Bronchial epithelial cell (primary cell): ENCODE measurements at places on chromosomes 16 and 17. TPM values are rescaled to one million over a fixed set of nuclear protein-coding genes. Genes with fewer than 3 reads are reported as not detected.

Gene CMTM2
- total RNA-seq = not detected in 2 replicates

Gene SLFN14
- not detected in 2 replicates for total RNA-seq

GRCh38 chr17:48617471-48618255 lies 2.6 kb upstream of the HOXB8 start:
- no peak for DNase-seq

DNA sequence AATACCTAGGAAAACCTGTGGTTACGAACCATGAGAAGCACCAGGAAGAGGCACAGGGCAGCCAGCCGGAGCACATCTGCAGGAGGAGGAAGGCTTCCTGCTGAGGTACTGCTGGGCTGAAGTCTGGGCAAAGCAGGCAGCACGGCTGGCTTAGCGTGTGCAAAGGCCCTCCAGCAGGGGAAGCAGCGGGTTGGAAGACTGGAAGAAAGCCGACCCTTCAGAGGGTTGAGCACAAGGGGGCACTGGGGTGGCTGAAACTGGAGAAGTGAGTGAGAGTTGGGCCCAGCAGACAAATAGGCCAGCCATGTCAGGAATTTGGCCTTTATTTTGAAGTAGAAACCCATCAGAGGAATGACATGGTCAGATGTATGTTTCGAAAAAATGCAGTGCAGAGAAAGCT lies 12.1 kb upstream of the HSD3B7 start:
- no peak for DNase-seq

- no peak for DNase-seq
These were observed 35.1 kb downstream of the DDX19A start for GRCh38 chr16:70381604-70382342.

- DNase-seq = peak; percentile 40
These were observed 128.2 kb upstream of the COX10 start for GRCh38 chr17:13940858-13941665.

Gene LHX1
- not detected in 2 replicates for total RNA-seq

DNA sequence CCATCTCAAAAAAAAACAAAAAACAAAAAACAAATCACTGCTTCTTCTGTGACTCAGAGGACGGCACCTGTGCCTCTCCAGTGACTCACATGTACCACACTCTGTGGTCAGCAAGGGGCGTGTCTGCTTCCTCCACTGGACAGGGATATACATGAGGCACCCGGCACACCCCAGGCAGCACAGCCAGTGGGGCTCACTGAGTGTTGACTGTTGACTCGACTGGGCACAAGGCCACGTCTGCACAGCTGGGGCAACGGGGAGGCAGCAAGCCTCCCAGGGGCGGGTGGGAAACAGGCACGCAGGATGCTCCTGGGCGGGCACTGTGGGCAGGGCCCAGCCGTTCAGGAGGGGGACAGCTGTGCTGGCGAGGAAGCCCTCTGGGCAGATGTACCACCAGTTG lies 64.1 kb downstream of the TIMM22 start:
- peak; percentile 95 for DNase-seq

Gene VMO1
- 0.77 TPM in 1 of 2 replicates, not detected in the other for total RNA-seq

- peak; percentile 46 for DNase-seq
These were observed 159.4 kb upstream of the CHMP6 start for GRCh38 chr17:80832266-80832676.

DNA sequence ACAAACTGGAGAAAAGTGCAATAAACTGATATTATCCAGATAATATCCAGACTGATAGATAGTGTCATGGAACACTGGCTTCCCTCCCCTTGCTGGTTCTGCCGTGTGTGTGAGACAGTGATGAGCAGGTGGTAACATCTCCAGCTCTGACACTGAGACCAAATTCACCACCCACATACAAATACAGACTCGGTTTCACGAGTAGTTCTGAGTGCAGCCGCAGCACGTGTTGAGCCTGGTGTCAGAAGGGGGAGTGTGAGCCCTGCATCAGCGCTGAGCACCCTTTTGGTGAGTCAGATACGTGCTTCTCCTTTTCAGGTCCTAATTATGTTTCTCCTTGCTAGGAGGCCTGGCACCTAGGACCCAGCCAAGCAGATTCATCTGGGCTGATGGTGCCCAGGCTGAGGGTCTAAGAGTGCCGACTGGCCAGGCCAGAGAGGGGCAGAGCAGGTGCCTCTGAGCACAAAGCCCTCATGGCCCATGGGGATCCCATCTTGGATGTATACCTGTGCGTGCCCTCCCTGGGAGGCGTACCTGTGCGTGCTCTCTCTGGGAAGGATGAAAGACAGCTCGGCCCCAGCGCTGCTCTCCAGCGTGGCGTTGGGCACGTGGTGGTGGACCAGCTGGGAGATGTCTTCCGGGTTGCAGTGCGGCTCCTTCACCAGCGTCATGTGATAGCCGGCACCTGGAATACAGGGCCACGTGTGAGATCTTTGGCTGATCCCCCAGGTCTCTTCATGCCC lies 27.3 kb upstream of the RNPS1 start:
- DNase-seq = no peak

Gene CTRB1
- total RNA-seq = not detected in 2 replicates

DNA sequence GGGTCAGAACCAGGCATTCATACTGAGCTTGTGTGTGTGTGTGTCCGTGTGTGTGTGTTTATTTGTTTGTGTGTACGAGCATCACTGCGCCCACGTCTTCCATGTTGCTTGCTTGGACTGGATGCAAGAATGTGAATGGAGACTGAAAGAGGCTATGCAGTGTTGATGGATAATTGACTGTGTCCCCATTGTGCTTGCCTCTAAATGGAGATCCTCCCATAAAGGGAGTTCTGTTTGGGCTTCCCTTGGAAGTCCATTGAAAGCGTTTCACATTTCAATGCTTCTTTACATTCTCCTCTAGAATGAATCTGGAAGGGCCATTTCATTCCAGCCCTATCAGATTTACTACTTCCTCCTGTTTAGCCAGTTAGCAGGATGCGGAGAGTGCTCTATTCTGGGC lies 124.0 kb downstream of the GP2 start:
- no peak for DNase-seq

DNA sequence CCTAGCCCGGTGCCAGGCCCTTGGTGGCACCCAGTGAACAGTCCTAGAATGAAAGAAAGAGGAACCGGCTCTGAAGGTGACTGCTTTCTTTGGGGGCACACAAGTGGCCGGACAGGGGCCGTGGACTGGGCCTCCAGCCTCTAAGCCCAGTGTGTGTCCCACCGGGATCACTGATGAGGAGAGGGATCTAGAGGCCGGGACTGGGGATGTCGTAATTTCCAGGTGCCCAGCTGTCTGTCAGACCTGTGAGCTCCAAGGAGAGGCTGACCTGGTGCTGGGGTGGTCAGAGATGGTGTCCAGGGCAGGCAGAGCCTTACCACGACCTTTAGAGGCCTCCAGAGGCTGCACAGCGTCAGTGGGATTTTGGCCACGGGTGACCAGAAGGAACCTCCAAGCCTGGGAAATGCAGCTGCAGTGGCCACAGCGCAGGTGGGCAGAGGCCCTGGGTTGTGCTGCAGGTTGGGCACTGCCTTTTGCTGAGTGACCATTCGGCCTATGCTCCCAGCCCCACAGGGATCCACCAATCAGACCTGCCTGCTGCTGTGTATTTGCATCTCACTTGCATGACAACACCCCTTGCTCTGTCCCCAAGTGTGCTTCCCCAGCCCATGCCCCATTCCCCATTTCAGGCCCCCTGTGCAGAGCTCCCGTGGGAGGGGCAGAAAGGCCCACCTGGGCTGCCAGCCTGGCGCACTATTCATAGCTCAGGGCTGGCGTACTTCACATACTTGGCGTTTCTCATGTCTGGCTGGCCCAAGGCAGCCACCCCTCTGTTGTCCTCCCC lies 12.5 kb downstream of the ARHGAP23 start:
- DNase-seq = no peak

Gene TLCD3B
- not detected in 2 replicates for total RNA-seq

DNA sequence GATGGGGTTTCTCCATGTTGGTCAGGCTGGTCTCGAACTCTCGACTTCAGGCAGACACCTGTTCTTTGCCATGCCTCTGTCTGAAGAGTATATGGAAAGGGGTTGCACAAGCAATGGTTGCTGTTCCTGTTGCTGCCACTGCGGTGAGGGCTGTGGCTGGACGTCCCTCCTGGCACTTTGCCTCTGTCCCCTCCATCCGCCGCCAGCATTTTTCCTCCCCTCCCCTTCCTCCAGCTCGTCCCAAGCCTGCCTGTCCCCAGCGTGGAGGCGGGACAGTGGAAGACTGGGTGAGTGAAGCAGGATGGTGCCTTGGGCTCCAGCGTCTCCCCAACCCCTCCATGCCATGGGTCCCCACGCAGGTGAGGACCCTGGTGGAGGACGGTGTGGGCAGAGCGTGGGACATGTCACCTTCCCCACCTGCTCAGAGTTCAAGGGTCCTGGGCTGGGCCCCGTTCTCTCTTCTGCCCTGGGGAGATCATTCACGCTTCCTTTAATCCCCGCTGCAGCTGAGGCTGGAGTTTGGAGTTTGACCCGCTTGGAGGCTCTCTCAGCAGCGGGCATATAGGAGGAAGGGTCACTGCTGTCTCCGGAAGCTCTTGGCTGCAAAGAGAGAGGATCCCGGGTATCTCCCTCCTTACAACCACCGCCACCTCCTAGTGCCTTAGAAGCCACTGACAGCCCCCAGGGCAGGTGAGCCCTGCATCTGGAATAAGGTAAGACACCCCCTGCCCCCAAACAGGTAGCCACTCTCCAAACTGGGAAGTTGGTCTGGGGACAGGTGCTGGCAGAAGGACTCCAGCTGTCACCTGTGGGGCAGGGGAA lies at the start of gene SLC5A11:
Gene SLC5A11, plus strand, starts transcription at position 238 of the 822 bp plus-strand sequence. CDS start 12,681 bp downstream, outside the sequence.
- no peak for DNase-seq

GRCh38 chr17:63523253-63523855 lies at the start of gene KCNH6:
KCNH6 (plus strand) TSS chr17:63523358; CDS start chr17:63523414, 56 bp downstream.
- no peak for DNase-seq

Gene MYLK3
- total RNA-seq = under 0.01 TPM in 1 of 2 replicates, not detected in the other

Gene KRTAP16-1
- not detected in 2 replicates for total RNA-seq

DNA sequence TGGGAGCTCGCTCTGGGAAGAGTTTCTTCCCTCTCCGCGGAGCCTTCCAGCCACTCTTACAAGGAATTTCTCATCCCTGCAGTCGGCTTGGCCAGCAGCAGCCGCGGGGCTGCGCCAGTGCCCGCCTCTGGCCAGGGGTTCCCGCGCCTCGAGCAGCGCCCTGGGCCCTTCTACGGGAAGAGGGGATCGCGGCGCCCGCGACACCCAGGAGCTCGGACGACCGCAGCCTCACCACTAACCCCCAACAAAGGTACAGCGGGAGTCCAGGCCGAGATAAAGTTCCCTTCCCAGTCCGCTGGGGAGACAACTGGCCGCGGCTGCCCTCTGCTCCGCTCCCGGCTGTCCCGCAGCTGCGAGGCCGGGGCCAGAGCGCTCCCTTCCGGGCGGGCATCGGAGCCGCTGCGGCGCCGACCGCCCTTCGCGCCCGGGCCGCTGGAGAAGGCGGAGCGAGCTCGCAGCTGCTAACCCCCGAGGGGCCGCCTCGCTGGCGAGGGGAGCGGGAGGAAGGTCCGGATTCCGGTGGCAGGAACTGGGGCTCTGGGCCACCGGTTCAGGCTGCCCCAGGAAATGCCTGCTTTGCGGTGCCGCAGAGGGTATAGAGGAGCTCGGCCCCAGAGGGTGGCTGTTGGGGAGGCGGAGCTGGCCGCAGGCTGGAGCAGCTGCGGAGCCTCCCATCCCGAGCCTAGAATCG lies 3.6 kb upstream of the HS3ST3B1 start:
- no peak for DNase-seq

DNA sequence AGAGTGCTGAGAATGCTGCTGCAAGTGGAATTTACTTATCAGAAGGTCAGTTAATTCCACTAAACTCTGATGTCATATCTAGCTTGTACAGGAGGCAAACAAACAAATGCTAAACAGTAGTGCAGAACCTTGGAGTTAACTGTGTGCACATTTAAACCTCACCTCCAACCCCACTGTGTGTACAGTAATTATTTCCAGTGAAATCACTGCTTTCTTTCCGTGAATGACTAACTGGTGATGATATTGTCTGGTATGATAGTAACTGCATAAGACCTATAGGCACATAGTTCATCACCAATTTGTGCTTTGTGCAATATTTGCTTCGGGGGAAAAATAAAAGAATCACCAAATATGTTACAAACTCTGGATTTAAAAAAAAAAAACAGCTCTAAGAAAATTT lies 492.5 kb upstream of the HSBP1 start:
- peak; percentile 13 for DNase-seq

GRCh38 chr17:78779850-78780249 lies 2.2 kb downstream of the CYTH1 start:
- DNase-seq = peak; percentile 25

Gene ATAD5
- 0.38 and 0.53 TPM in 2 replicates for total RNA-seq

Gene ICAM2
- 0.26 and 0.90 TPM in 2 replicates for total RNA-seq

Gene BRD7
- 33.2 and 64.4 TPM in 2 replicates for total RNA-seq

GRCh38 chr16:5615868-5616642 lies 518.5 kb upstream of the EEF2KMT start:
- DNase-seq = no peak
